Naive B cell (primary cell): ENCODE measurements at places on chromosomes 2 and 18.
A peak's percentile ranks its signal among the peaks of the same experiment; 100 is the strongest.

GRCh38 chr18:24270358-24270936 is 127.2 kb downstream of the OSBPL1A start:
- peaks cover 16% of the 10 kb centered on the region for H3K27me3 ChIP-seq
- peak overlapping the region; percentile 70 for H3K4me3 ChIP-seq
- no peak overlapping the region for H3K27ac ChIP-seq

DNA sequence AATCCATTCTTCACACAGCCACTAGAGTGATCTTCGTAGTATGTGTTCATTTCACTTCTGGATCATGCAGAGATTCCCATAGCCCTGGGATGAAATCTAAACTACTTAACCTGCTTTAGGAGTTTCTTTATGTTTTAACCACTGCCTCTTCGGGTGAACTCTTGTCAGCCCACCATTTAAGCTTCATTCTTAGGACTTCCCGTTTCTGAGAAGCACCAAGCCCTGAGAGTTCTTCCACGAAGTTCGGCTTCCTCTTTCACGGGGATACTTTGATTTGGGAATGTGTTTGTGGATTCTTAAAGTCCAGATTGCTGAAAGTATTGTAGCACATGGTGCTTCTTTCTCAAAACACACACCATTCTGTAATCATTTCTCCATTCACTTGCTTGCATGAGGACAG is 205.0 kb downstream of the UBE2E3 start:
- no peaks in the 10 kb centered on the region for H3K36me3 ChIP-seq
- no peak overlapping the region for H3K27ac ChIP-seq
- H3K4me3 ChIP-seq = no peak overlapping the region
- peaks cover 20% of the 10 kb centered on the region for H3K4me1 ChIP-seq
- DNase-seq = no peak

GRCh38 chr2:163697846-163698637 is 37.8 kb downstream of the FIGN start:
- H3K4me3 ChIP-seq = no peak overlapping the region
- peaks cover 11% of the 10 kb centered on the region for H3K27me3 ChIP-seq
- H3K36me3 ChIP-seq = no peaks in the 10 kb centered on the region
- H3K27ac ChIP-seq = no peak overlapping the region
- DNase-seq = no peak

DNA sequence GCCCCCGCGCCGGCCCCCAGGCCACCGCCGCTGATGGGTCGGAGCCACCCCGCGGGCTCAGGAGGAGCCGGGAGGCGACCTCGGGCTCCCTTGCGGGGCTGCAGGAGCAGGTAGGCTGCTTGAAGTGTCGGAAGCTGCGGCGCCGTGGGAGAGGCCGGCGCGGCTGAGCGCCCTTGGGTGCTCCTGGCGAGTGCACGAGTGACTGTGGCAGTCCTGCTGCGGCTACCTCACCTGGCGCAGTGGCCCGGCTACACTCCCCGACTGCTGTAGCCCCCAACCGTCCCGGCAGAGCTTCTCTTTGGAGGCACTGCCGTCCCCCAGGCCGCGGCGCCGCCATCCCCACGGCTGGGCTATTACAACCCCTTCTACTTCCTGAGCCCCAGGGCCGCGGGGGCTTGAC is 10.0 kb upstream of the LYPD6 start:
- H3K4me1 ChIP-seq = no peaks in the 10 kb centered on the region
- DNase-seq = no peak
- H3K27me3 ChIP-seq = peaks cover 9% of the 10 kb centered on the region
- no peak overlapping the region for H3K4me3 ChIP-seq
- H3K36me3 ChIP-seq = no peaks in the 10 kb centered on the region

DNA sequence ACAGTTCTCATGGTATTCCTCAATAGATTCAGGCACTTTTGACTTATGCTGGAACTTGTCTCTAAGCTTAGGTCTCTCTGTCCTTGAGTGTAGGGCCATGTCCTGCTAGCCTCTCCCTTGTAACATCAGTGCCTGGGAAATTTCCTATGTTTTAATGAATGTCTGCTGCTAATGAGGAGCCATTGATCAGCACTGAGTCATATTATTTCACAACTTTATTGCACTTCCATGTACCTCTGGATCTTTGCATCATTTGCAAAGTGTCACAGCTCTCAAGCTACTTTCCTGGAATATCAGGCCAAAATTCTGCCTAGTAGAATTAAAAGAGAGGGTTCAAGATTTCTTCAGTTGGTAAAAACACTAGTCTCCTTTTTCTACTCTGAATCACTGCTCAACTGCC is 102.5 kb downstream of the GAREM1 start:
- H3K27me3 ChIP-seq = peaks cover 17% of the 10 kb centered on the region
- H3K36me3 ChIP-seq = no peaks in the 10 kb centered on the region
- no peak overlapping the region for H3K27ac ChIP-seq
- no peak for DNase-seq
- H3K4me1 ChIP-seq = no peaks in the 10 kb centered on the region

GRCh38 chr2:192087398-192087958 is 107.3 kb downstream of the TMEFF2 start:
- H3K4me1 ChIP-seq = peaks cover 5% of the 10 kb centered on the region
- no peak for DNase-seq
- no peak overlapping the region for H3K4me3 ChIP-seq
- H3K27ac ChIP-seq = no peak overlapping the region

- peaks cover 33% of the 10 kb centered on the region for H3K4me1 ChIP-seq
- no peak for DNase-seq
- H3K27me3 ChIP-seq = peaks cover 17% of the 10 kb centered on the region
- peaks cover 7% of the 10 kb centered on the region for H3K36me3 ChIP-seq
- H3K4me3 ChIP-seq = peak overlapping the region; percentile 93
Measured at GRCh38 chr2:183124957-183125255, 663 bp downstream of the NUP35 start.

DNA sequence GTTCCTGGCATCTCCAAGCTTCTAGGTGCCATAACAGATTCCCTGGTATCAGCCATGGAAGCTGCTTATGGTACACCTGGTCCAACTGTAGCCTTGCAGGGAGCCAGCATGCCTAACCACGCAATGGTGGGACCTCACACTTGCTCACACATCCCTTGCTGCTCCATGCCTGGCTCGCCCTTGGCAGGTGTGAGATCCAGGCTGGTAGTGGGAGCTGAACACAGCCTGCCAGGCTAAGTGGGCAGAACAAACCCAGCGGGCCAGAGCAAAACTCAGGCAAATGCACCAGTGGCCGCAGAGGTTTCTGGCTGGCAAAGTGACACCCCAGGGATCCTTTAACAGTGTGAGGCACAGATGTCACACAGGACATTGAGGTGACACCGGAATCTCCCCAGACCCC is 185.8 kb downstream of the NDUFA10 start:
- H3K4me1 ChIP-seq = no peaks in the 10 kb centered on the region
- no peak overlapping the region for H3K4me3 ChIP-seq
- H3K36me3 ChIP-seq = no peaks in the 10 kb centered on the region

GRCh38 chr2:25336383-25336841 is 5.3 kb downstream of the DNMT3A start:
- peaks cover 56% of the 10 kb centered on the region for H3K4me1 ChIP-seq
- H3K27ac ChIP-seq = no peak overlapping the region
- DNase-seq = no peak
- H3K36me3 ChIP-seq = no peaks in the 10 kb centered on the region
- peaks cover 8% of the 10 kb centered on the region for H3K27me3 ChIP-seq

GRCh38 chr18:6748241-6748640 is 18.7 kb downstream of the ARHGAP28 start:
- H3K36me3 ChIP-seq = no peaks in the 10 kb centered on the region
- DNase-seq = no peak
- no peaks in the 10 kb centered on the region for H3K27me3 ChIP-seq
- H3K4me3 ChIP-seq = no peak overlapping the region
- H3K27ac ChIP-seq = no peak overlapping the region

GRCh38 chr2:169741-170140 is 94.1 kb downstream of the SH3YL1 start:
- H3K27ac ChIP-seq = no peak overlapping the region
- no peak overlapping the region for H3K4me3 ChIP-seq
- H3K36me3 ChIP-seq = no peaks in the 10 kb centered on the region
- no peak for DNase-seq

GRCh38 chr18:49640741-49641140 is 78.9 kb downstream of the LIPG start:
- no peak overlapping the region for H3K4me3 ChIP-seq
- no peaks in the 10 kb centered on the region for H3K36me3 ChIP-seq
- DNase-seq = no peak

DNA sequence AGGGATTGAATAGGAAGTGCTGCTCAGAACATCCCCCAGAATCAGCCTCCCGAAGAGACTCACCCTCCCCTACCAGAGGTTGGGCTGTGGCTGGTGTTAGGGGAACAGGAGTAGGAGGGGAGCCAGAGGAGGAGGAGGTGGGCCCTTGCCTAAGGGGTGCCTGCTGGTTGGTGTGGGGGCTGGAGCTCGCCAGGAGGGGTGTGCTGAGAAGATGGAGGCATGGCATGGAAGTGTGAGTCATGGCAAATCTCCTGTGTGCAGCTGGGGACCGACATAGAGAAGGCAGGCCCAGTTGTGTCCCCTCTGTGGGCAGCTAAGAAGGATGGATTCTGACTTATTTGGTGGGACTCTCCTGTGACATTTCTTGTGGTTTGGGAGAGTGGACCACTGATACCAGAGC is 73.7 kb downstream of the DGKD start:
- peaks cover 19% of the 10 kb centered on the region for H3K36me3 ChIP-seq
- peak overlapping the region; percentile 95 for H3K27ac ChIP-seq
- peak overlapping the region; percentile 39 for H3K4me3 ChIP-seq
- peaks cover 79% of the 10 kb centered on the region for H3K4me1 ChIP-seq
- H3K27me3 ChIP-seq = no peaks in the 10 kb centered on the region
- DNase-seq = no peak

DNA sequence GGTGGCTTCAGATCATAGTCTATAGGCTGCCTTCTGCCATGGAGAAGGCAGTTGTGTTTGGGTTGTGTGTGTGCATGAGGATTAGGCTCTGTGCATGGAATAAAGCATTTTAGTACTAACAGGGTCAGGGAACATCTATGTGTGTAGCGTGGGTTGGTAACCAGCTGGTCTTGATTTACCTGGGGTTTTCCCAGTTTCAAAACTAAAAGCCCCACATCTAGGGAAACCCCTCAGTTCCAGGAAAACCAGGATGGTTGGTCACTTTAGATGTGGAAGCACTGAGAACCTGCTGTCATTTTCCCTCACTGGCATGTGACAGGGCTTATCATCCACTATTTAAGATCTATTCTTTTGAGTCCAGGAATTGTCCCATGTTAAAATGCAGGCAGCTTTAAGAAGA is 116.3 kb downstream of the POLE4 start:
- H3K36me3 ChIP-seq = peaks cover 11% of the 10 kb centered on the region
- no peak overlapping the region for H3K27ac ChIP-seq
- H3K27me3 ChIP-seq = no peaks in the 10 kb centered on the region

- H3K4me1 ChIP-seq = peaks cover 87% of the 10 kb centered on the region
- H3K27me3 ChIP-seq = no peaks in the 10 kb centered on the region
- H3K36me3 ChIP-seq = peaks cover 68% of the 10 kb centered on the region
- DNase-seq = peak; percentile 68
- H3K4me3 ChIP-seq = peak overlapping the region; percentile 85
- peak overlapping the region; percentile 95 for H3K27ac ChIP-seq
Measured at GRCh38 chr2:68796295-68796905, 61.8 kb downstream of the ARHGAP25 start.

GRCh38 chr2:128408349-128409305 is 90.0 kb upstream of the HS6ST1 start:
- no peaks in the 10 kb centered on the region for H3K27me3 ChIP-seq
- H3K36me3 ChIP-seq = no peaks in the 10 kb centered on the region
- no peak overlapping the region for H3K27ac ChIP-seq
- no peak overlapping the region for H3K4me3 ChIP-seq
- no peak for DNase-seq

- no peaks in the 10 kb centered on the region for H3K36me3 ChIP-seq
- no peak for DNase-seq
- H3K27ac ChIP-seq = no peak overlapping the region
- no peak overlapping the region for H3K4me3 ChIP-seq
Measured at GRCh38 chr2:197339496-197340220, 29.1 kb upstream of the ANKRD44 start.
